ENCODE measurements at places on chromosomes 5 and 9.

- DNase-seq = no peak
These were observed 69.1 kb downstream of the STK10 start for GRCh38 chr5:172118891-172119290.

- DNase-seq = no peak
These were observed 164.8 kb downstream of the HINT1 start for GRCh38 chr5:131000289-131000688.

DNA sequence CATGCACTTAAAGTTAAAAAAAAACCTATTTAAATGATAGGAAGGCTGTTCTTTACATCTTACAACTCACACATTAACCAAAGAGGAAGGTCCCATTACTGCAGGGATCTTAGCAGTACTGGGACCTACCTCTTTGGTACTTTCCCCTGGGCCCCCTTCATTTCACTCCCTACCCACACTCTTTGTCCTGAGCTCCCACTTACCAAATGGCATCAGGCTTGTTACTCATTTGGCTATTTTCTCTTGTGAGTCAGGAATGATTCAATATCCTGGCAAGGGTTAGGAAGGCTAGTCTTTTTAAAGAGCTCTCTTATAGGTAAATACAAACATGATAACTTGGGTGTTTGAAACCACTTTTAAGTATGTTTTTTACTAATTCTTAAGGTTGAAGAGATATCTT lies 117.4 kb upstream of the ELL2 start:
- DNase-seq = peak; percentile 20

- no peak for DNase-seq
These were observed 2.1 kb downstream of the FBXW2 start for GRCh38 chr9:120791161-120791560.

GRCh38 chr9:38047301-38048251 lies 21.5 kb downstream of the SHB start:
- no peak for DNase-seq
